ENCODE measurements at places on chromosomes 1 and 21.

GRCh38 chr1:225425201-225425786, 2.5 kb downstream of the LBR start:
- no peak for DNase-seq

DNA sequence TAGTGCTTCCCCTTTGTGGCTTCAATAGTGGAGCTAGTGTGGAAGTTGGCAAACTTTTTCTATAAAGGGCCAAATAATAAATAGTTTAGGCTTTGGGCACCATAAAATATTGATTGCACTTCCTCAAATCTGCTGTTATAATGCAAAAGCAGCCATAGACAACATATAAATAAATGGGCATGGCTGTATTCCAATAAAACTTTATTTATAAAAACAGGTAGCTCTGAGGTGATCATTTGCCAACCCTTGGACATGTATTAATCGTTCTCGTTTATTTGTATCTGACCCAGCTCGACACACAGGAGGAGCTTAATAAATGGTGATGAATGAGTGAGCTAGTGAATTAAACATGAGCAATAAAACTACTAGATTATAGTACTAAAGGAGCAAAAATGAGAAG, 13.3 kb downstream of the KAZN start:
- no peak for DNase-seq

DNA sequence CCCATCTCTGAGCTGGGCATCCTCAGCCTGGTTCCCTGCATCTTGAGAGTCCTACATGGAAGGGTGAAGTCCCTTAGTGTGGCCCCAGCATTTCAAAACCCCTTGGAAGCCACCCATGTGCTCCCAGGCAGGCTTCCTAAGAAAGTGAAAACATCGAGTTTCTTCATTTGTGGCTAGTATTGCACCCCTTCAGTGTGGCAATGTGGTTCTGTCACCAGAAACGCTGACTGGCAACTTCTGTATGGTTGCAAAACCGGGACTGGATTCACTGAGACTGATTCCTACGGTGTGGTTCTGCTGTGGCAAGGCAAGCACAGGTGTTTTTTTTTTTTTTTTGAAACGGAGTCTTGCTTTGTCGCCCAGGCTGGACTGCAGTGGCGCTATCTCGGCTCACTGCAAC, 9.0 kb upstream of the IFNGR2 start:
- no peak for DNase-seq

DNA sequence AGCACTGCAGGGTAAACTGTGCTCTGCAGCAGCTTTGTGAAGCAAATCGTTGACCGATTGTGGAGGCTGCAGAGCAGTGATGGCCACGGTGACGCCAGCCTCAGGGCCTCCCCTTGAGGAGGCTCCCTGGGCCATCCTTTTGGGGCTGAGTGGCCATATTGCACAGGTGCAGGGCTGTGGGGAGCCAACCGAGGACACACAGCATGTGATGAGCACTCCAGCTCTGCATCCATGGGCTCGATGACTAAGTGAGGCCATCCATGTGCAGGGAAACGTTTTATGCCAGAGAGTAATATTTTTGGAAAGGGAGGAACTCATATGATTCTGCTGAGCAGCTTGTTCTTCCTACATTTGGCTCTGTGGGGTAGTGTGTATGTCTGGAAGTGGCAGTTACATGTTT, 24.6 kb downstream of the KCNK1 start:
- no peak for DNase-seq

GRCh38 chr1:205709059-205709398, 28.7 kb upstream of the SLC45A3 start:
- no peak for DNase-seq

- DNase-seq: no peak
These were observed 514.5 kb downstream of the NPHP4 start for GRCh38 chr1:5477716-5478115.

DNA sequence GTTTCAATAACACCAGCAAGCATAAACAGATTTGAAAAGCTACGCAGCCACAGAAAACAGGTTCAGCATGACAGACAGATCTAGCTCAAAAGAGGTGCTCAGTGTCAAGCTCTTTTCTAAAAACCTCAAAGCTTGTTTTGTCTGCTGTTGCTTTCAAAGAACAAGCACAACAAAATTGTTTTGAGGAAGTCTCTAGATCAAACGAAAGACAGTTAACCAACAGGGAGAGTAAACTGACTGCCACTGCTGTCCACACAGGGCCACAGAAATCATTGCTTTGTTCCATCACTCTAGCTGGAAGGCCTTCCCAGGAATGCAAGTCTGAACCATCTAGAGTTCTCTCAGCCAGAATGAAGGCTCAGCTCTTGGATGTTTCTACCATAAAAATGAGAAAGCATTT, 12.8 kb downstream of the APP start:
- no peak for DNase-seq

GRCh38 chr21:45313015-45313414, 25.3 kb upstream of the POFUT2 start:
- no peak for DNase-seq

DNA sequence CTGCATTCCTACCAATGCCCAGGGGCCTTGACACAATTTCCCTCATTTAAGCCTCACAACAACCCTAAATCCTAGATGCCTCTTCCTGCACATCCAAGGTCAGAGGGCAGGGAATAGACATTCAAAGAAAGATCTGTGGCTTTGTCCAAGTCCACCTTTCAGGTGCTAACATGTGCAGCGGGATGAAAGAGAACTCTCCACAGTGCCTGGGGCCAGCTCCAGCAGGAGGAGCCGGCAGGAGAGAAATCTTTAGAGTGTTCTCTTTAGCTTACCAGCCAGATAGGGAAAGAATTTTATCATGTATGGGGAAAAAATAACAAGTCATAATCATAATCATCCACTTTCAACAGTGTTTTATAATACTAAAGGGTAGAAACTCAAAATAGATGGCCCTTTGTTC, 319.7 kb downstream of the MATN1 start:
- DNase-seq: no peak

DNA sequence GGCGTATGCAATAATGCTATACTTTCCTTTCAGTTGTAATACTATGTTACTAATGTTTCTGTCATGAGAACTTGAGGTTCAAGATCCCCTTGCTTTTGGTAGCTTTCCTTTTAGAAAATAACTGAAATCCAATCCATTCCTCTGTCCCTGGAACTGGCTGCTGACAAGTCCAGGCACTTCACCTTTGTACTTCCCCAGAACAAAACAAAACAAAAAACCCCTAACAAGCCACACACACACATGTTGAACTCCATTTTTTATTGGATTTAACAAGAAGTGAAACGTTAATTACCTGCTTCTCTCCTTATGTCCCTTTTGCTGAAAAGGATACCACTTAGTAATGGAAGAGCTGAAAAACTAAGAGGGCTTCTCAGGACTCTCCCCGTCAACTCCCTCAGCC, 26.1 kb upstream of the SDC3 start:
- no peak for DNase-seq

DNA sequence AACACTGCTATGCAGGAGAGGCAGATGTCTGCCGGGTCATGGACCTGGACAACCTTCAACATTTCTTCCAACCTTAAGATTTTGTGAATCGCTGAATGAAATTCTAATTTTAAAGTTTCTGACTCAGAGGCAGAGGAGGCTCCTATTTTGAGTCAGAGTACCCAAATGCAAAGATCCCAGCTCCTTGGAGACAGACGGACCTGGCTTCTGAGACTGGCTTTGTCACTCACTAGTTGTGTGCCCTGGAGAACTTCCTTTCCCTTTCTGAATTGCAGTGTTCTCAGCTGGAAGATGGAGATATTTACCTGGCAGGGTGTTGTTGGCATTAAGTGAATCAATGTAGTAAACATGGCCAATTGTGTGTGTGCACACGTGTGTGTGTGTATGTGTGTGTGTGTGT, 51.9 kb downstream of the IER5 start:
- no peak for DNase-seq

DNA sequence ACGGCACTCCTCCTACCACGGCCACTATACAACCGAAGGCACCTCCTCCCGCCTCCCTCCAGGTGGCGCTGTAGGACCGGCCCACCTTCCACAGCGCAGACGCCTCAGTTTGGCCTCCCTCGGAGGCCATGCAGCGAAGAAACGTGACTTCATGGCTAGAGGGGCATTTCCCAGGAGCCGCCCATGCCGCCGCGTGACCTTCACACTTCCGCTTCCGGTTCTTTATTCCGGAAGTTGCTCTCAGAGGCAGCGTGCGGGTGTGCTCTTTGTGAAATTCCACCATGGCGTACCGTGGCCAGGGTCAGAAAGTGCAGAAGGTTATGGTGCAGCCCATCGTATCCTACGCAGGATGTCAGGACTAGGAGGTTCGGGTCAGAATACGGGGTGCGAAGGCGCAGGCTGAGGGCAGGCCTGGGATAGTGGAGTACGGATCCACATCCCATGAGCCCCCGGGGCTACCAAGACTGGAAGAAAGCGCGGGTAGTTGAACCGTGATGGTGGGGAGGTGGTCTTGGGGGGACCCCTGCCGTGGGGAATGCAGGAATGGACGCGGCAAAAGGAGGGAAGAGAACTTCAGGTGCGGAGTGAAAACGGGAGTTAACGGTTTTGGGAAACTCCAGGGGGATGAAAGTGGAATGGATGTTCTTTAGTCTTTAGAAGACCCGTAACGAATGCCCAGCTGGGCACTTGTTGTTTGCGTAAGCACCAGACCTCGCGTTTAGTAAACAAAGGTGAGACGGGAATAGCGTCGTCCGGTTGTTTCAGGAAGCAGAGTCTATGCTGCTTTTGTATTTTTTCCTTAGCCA, at the start of gene SNRPE:
SNRPE (plus strand) TSS at position 221 of the 806 bp plus-strand sequence; CDS start at position 282, 61 bp downstream.
- DNase-seq: peak; percentile 80

DNA sequence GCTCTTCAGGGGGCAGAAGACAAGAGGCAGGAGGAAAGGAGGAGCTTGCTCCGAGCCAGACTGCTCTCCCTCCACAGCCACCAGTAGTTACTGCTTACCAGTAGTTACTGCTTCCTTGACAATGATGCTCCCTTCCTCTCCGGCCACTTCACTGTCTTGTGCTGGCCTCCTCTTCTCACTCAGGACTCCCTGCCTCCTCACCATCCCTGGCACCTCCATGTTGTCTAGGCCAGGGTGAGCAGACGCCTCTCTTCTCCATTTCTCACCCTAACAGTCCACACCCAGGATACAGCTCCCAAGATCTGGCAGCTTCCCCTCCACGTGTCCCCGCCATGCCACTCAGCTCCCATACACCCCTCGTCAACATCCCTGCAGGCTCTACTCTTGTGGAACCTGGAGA, 82.4 kb upstream of the TLR5 start:
- no peak for DNase-seq

GRCh38 chr1:21586846-21587601, 77.8 kb downstream of the ALPL start:
- no peak for DNase-seq

- DNase-seq: no peak
These were observed 138.0 kb downstream of the RERE start for GRCh38 chr1:8679395-8679800.

- DNase-seq: no peak
These were observed 89.1 kb downstream of the SMYD3 start for GRCh38 chr1:246417813-246418564.

All from NCI-H748 treated with DMSO at 0.1 percent for 48 hours (cell line).